ENCODE measurements at places on chromosomes 3 and 15.

GRCh38 chr15:61517776-61518175, 288.7 kb upstream of the RORA start:
- DNase-seq = no peak

DNA sequence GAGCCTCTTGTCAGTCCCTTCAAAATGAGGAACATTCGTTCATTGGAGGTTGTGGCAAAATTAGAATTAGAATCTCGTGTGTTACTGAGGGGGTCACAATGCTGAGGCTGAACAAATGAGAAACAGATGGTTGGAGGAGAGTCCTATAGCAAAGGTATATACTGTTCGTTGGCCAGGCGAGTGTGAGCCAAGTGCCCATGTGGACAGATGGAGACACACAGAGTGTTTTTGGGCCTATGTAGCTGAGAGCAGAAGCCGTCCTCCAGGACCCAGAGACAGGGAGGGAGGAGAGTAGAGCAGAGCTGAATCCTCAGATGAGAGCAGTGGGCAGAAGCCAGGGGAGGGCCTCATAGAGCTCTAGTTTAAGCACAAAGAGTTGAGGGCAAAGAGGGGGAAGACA, 98.9 kb downstream of the NR1D2 start:
- DNase-seq = no peak

- peak; percentile 81 for DNase-seq
Measured at GRCh38 chr3:192817053-192817452, 89.7 kb upstream of the FGF12 start.

GRCh38 chr3:195097331-195098255, 173.4 kb downstream of the XXYLT1 start:
- DNase-seq = no peak

- DNase-seq = peak; percentile 96
Measured at GRCh38 chr15:35874260-35874905, 328.4 kb upstream of the DPH6 start.

DNA sequence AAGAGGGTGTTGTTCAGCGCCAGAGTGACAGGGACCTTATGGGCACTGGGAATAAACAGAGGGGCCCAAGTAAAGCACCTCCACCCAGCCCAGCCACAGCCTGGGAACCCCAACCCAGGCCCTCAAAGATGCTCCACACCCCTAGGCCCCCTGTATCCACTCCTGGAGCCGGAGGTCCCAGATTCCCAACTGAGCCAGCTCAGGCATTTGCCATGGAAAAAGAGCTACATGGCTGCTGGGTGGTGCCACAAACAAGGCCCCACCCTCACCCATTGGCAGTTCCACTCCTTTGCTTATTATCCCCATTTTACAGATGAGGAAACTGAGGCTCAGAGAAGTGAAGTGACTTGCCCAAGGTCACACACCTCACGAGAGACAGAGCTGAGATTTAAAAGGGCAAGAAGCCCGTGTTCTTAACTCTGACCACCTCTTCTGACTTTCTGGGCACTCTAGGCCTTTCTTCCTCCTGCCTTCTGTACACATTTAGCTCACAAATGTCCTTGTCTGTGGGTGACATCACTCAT, 16.9 kb downstream of the ANPEP start:
- no peak for DNase-seq

DNA sequence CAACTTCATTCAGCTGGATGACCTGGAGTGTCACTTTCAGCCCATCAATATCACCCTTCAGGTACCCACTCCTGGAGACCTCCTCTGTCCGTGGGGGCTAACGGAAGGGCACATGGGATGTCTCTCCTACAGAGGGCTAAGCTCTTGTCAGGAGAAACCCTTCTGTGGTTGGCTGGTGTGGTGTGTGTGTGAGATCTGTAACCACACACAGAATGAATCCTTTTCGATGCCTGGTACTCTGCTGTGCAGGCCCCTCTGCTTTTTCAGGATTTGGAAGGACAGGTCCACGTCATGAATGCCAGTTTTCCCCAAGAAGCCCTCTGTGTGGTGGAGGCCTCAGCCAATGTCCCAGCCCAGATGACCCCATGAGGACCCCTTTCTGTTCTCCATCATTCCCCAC, 117.7 kb upstream of the CTDSPL start:
- no peak for DNase-seq

DNA sequence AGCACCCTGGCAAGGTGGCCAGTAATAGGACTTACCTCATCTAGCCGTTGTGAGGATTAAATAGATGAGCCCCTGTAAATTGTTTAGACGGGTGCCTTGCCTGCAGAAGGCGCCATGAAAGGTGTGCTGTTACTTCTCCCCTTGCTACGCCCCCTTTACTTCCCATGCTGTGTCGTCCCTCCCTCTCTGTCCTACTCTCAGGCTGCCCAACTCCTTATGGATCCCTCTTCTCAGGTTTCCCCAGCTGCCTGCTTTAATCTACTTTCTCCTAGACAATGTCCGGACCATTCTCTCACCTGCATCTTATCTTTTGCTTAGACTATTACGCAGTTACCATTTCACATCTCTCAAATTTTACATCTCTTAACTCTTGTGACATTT, 1.7 kb upstream of the FBXW12 start:
- no peak for DNase-seq

- no peak for DNase-seq
Measured at GRCh38 chr15:47300596-47300995, 416.7 kb upstream of the SEMA6D start.

DNA sequence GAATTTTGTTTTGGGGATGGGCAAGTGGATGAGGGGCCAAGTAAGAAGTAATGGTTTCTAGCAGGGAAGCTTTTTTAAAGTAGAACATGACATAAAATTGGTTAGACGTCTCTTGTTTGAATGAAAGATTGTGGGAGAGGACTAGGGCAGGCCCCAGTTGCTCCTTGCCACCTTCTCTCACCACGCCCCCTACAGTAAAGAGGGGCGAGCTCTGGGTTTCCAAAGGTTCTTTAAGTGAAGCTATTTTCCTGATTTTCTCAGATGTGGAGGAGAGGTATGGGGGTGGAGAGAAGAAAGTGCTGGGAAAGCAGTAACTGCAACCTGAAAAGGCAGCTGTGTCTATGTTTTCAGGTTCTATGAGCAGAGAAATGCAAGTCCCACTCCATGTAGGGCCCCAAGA, 32.6 kb upstream of the SKIL start:
- no peak for DNase-seq

DNA sequence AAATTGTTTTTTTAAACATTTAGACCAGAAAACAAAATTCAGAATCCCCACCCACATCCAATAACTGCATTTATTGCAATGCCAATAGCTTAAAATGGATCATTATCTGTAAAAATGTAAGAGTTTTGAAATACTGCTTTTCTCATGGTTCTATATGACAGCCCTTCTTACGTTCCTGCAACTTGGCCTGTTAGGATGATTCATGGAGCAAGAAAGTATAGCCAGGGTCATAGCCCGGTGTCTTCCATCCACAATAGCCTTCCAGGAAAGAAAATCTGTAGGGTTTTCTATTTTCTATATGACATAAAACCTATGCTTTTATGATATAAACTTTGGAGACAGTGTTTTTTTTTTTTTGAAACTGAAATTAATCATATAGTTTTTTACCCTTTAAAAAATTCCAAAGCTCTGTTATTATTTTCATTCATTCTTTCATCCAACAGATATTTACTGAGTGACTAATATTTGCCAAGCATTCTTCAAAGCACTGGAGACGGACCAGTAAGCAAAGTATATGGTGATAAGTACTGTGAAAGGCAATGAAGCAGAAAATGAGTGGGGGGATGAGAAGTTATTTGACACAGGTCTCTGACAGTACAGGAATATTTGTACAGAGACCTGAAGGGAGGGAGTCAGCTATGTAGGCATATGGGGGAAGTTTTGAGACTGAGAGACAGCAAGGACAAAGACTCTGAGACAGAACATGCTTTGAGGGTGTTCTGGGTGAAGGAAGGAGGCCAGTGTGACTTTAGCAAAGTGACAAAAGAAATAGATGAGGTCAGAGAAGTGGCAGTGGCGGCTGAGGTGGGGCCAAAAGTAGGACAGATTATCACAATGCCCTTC, 29.0 kb upstream of the SLC2A2 start:
- peak; percentile 63 for DNase-seq

GRCh38 chr3:50655009-50655830, 19.5 kb upstream of the DOCK3 start:
- peak; percentile 34 for DNase-seq

DNA sequence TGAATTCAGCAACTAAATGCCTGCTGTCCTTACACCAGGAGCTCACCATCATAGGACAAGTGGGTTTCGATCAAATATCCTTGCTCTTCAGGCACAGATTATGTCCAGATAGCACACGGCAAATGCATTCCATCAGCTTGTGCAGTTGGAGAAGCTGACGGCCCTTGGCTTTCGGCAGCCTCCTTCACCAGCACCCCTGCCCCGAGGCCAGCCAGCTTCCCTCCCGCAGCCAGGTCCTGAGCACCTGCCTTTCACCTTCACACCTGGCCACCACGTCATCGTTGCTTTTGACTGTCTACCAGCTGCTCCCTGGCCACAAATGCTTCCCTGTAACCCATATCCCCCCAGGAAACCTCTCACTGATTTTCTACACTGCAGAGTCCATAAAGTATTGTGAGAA, 355.5 kb downstream of the OCA2 start:
- no peak for DNase-seq

GRCh38 chr3:151750181-151750580, 16.5 kb downstream of the AADACL2 start:
- no peak for DNase-seq

- peak; percentile 86 for DNase-seq
Measured at GRCh38 chr3:177905173-177906125, 630.8 kb upstream of the KCNMB2 start.

- no peak for DNase-seq
Measured at GRCh38 chr15:55588815-55589115, 620 bp upstream of the PYGO1 start.

- no peak for DNase-seq
Measured at GRCh38 chr15:77504306-77504705, 83.6 kb downstream of the HMG20A start.

DNA sequence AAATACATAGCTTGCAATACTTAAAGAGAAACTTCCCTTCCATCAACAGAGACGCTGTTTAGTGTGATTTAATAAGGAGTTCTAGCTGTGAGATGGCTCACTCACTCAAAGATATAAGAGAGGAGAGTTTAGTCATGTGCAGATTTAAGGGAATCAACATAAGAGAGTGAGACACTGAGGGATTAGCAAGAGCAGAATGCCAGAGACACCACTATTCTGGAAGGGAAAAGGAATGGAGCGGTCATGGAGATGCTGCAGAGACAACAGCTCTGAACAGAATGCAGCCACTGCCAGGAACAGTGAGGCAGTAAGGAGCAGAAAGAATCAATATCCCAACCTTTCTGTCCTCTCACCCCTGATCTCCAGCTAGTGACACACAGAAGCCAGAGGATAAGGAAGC, 248.8 kb downstream of the MBNL1 start:
- DNase-seq = no peak

GRCh38 chr15:42549032-42549491, 424 bp downstream of the HAUS2 start:
- peak; percentile 28 for DNase-seq

DNA sequence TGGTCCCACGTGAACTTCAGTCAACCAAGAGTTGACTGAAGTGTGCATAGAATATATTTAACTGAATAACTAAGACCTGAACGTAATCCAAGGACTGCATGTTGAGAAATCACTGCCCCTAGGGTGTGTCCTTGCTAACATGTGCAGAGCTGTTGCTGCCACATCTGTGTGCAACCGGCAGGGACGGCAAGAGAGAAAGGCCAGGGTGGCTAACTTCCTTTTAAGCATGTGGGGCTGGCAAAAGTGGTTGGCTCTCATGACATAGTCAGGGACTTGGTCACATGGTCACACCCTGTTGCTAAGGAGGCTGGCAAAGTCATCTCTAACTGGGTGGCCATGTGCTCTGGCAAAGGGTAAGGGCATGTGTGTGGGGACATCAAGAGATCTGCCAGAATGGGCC, 52.4 kb downstream of the GASK1A start:
- no peak for DNase-seq

DNA sequence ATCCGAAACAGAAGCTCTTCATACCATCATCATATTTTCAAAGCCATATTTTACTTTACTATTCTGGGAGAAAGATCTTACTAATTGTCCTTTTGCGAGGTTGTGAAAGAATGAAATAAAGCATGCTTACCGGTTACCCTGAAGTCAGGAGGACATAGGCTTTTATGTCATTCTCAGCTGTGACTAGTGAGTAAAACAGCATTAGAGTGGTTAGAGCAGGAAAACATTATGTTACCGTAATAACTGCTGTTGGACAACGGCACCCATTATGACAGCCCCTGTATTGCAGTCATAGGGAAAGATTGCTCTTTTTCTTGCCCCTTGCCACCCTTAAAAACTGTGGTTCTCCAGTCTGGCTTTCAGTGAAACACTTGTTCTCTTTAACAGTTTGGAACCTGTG, 1035.7 kb downstream of the ZPLD1 start:
- no peak for DNase-seq

DNA sequence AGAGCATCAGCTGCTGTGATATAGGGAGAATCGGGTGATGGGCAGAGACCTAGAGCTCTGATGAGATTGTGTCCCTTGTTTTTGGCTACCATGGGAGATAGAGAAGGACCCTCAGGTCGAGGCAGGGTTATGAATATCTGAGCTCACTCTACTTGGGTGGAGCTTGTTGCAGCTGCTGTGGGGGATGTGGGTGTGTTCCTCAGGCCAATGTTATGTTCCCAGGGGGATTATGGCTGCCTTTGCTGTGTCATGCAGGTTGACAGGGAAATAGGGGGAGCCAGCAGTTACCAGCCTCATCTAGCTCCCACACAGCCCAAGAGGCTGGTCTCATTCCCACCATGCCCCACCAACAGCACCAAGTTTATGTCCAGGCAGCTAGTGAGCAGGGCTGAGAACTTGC, 131.5 kb downstream of the TRIM42 start:
- no peak for DNase-seq

DNA sequence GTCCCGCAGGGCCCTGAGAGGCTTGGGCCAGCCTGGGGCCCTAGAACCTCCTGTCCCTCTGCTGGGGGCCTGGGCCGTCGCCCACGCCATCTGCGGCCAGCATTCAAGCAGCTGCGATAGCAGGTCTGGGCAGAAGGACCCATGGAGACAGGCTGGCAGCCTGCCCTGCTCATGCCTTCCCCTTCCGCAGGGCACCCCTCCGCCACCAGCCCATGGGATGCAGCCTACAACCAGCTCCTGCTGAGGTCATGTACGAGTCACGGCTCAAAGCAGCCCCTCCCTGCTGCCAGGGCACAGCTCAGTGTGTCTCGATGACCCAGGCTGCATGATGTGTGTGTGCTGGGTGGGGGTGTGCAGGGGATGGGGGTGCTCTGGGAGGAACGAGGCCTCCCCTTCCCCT, 27.8 kb downstream of the DUSP7 start:
- no peak for DNase-seq

GRCh38 chr3:116569611-116570010, 124.3 kb upstream of the LSAMP start:
- DNase-seq = no peak

Data from amniotic epithelial cell (primary cell).